ENCODE measurements at places on chromosomes 13 and 19.

GRCh38 chr13:50214514-50214913 is 199.3 kb downstream of the KCNRG start:
- DNase-seq: no peak

GRCh38 chr13:35984776-35985453 is 146.3 kb downstream of the DCLK1 start:
- peak; percentile 87 for DNase-seq

- DNase-seq: no peak
These were observed 2532.9 kb downstream of the PCDH9 start for GRCh38 chr13:64697226-64697625.

- no peak for DNase-seq
These were observed 71.6 kb downstream of the HSPH1 start for GRCh38 chr13:31090096-31090495.

- DNase-seq: no peak
These were observed 360 bp downstream of the DDX39A start for GRCh38 chr19:14418856-14419105.

- peak; percentile 91 for DNase-seq
These were observed 7.3 kb upstream of the PTPRH start for GRCh38 chr19:55216461-55217198.

DNA sequence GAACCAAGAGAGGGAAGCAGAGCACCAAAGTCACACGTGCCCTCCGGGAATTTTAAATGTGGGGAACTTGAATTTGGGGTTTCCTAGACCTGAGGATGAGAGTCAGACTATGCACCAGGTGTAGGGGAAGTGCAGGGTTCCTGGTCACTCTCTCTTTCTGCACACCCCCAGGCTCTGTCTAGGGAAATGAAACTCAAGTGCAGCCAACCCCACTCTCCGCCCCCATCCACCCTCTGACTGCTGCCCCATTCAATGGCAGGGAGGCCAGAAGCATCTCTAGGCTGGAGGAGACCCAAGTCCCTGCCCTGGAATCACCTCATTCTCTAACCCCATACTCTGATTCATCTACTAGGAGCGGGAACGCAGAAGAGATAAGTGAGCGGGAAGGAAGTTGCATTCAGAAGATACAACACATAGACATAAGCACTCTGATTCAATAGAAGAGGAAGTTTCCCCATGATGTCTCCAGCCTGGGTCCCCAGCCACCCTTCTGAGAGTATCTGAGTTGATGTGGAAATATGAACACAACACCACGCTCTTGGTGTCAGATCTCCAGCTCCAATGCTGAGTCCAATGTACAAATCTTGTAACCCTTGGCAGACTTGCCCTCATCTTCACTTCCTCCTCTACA is 4.7 kb upstream of the SIGLEC14 start:
- no peak for DNase-seq

- no peak for DNase-seq
These were observed 60.3 kb downstream of the CRYL1 start for GRCh38 chr13:20465218-20465879.

- no peak for DNase-seq
These were observed 1.4 kb downstream of the EPN1 start for GRCh38 chr19:55676383-55676782.

GRCh38 chr13:100818711-100819110 is 144.1 kb upstream of the TMTC4 start:
- no peak for DNase-seq

- DNase-seq: peak; percentile 1
These were observed 226.3 kb downstream of the SLC7A1 start for GRCh38 chr13:29369060-29369743.

DNA sequence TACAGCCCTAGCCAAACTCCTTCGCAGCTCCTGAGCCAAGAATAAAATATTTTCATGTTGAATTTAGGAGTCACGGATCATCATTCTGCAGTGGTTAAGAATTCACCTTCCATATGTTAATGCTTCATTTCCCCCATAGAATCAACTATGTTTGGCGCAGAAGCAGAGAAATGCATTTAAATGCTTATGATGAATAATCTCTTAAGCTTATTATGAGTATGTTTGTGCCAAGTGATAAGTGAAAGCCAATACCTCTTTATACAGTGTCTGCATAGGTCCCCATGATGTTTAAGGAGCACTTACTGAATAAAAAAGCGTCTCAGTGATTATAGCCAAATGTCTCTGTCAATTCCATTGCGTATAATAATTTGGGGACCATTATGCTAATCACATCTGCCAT is 32.7 kb upstream of the POMP start:
- DNase-seq: no peak

Measured in NCI-H1417 (cell line).